Pancreas (tissue), 10 donors: ENCODE measurements at places on chromosomes 16 and 17. TPM values are rescaled to one million over a fixed set of nuclear protein-coding genes. Genes with fewer than 3 reads are reported as not detected.
A peak's percentile ranks its signal among the peaks of the same experiment; 100 is the strongest.

GRCh38 chr16:80294172-80294571 is 246.6 kb upstream of the DYNLRB2 start:
- DNase-seq: no peak
- no peaks in the 10 kb centered on the region for H3K27me3 ChIP-seq
- no peak overlapping the region for H3K4me3 ChIP-seq
- H3K36me3 ChIP-seq: no peaks in the 10 kb centered on the region
- no peak overlapping the region for H3K27ac ChIP-seq

- H3K4me3 ChIP-seq: no peak overlapping the region
- H3K36me3 ChIP-seq: no peaks in the 10 kb centered on the region
Measured at GRCh38 chr17:1275962-1276736, 3.3 kb upstream of the TRARG1 start.

- no peak overlapping the region for H3K27ac ChIP-seq
Measured at GRCh38 chr17:47735536-47736011, 2.5 kb downstream of the TBX21 start.

DNA sequence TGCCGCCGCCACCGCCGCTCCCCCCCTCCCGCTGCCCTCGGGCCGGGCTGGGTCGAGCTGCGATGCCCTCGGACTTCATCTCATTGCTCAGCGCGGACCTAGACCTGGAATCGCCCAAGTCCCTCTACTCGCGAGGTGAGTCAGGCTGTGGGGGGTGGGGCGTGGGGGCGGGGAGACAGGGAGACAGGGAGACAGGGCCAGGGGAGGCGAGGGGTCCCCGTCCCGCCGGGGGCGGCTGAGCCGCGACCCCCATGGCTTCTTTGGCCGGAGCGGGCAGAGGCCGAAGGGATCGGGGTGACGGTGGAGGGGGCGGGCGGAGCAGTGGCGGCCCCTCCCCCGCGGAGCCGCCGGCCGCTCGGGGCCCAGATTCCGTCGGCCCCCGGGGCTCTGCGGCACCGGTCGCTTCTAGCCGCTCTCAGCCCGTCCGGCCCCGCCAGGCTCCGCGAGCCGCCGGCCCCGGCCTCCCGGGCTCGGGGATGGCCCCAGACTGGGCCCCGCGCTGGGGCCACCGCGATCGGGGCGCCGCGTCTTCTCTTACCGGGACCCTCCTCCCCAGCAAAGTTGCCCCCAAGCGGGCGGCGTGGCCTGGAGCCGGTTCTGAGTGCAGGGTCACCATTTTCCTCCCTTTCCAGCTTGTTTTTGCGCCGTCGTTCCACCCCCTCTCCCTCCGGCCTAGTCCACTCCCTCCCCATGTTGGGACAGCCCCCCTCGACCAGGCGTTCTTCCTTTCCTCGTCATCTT is 644 bp downstream of the NFAT5 start:
- peak; percentile 68 for DNase-seq
- no peaks in the 10 kb centered on the region for H3K27me3 ChIP-seq
- H3K27ac ChIP-seq: peak overlapping the region; percentile 97
- no peaks in the 10 kb centered on the region for H3K36me3 ChIP-seq
- H3K4me3 ChIP-seq: peak overlapping the region; percentile 79

- H3K4me1 ChIP-seq: no peaks in the 10 kb centered on the region
- H3K27ac ChIP-seq: no peak overlapping the region
- H3K4me3 ChIP-seq: no peak overlapping the region
- no peaks in the 10 kb centered on the region for H3K27me3 ChIP-seq
Measured at GRCh38 chr17:76111956-76112355, 8.4 kb upstream of the EXOC7 start.

The SENP3 gene
- 15.2 TPM for total RNA-seq

The KCTD2 gene
- total RNA-seq: 13.2 TPM

- DNase-seq: no peak
- H3K27ac ChIP-seq: no peak overlapping the region
- H3K4me1 ChIP-seq: peaks cover 6% of the 10 kb centered on the region
- no peaks in the 10 kb centered on the region for H3K27me3 ChIP-seq
- no peak overlapping the region for H3K4me3 ChIP-seq
- H3K36me3 ChIP-seq: no peaks in the 10 kb centered on the region
Measured at GRCh38 chr17:39634384-39634871, 2.5 kb upstream of the STARD3 start.

- H3K36me3 ChIP-seq: no peaks in the 10 kb centered on the region
- no peak overlapping the region for H3K27ac ChIP-seq
- no peak overlapping the region for H3K4me3 ChIP-seq
- DNase-seq: no peak
- H3K27me3 ChIP-seq: no peaks in the 10 kb centered on the region
- peaks cover 7% of the 10 kb centered on the region for H3K4me1 ChIP-seq
Measured at GRCh38 chr17:17770632-17771044, 66.1 kb downstream of the SREBF1 start.

DNA sequence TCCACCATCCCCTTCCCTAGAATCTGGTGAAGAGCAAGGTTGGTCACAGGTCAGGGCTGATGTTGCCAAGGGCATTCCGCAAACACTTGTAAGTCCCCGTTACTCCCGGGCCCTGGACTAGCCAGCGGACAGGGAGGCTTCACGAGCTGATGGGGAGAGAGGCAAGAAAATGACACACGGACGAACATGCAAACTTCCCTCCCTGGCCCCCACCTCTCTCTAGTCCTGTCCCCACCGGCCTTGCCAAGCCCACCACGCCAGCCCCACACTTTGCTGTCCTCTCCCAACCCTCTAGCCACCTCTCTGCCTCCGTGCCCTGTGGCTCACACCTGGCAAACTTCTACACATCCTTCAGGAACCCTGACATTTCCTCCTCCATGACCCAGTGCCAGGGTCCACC is 54.8 kb downstream of the RPH3AL start:
- no peaks in the 10 kb centered on the region for H3K27me3 ChIP-seq
- DNase-seq: no peak
- H3K4me3 ChIP-seq: no peak overlapping the region
- peaks cover 11% of the 10 kb centered on the region for H3K4me1 ChIP-seq

DNA sequence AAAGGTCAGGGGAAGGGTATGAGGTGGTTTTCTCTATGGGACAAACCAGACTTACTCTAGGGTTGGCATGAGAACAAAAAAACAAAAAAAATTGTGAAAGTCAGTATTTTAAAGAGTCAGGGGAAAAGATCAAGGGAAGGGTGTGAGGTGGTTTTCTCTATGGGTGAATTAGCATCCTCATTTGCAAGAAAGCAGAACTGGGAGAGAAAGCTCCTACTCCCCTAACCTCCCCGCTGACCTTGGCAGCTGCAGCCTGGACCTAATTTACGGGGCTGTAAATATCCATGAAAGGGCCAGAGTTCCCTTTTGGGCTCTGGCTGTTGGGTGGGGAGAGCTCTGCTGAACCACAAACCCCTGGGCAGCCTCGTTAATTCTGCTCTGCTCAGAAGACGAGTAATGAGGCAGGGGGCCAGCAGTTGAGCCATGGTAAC is 10.6 kb downstream of the RHBDL3 start:
- H3K27ac ChIP-seq: no peak overlapping the region
- no peak for DNase-seq
- no peaks in the 10 kb centered on the region for H3K4me1 ChIP-seq
- H3K36me3 ChIP-seq: no peaks in the 10 kb centered on the region
- H3K27me3 ChIP-seq: no peaks in the 10 kb centered on the region
- H3K4me3 ChIP-seq: no peak overlapping the region

DNA sequence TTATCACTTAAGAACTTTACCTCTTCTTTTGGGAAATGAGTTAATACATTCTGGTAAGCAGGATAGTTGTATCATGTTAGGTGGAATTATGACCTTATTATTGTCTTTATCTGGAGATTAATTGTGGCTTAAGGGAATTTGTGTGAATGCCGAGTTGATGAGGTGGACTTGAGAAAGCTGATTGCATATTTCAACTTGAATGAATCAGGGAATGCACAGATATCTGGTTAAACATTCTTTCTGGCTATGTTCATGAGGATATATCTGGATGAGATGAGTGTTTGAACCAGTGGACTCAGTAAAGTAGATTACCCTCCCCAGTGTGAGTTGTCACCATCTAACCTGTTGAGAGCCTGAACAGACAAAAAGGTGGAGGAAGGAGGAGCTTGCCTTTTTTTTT is 326.1 kb upstream of the GOT2 start:
- no peak overlapping the region for H3K27ac ChIP-seq
- H3K36me3 ChIP-seq: no peaks in the 10 kb centered on the region
- no peak overlapping the region for H3K4me3 ChIP-seq
- DNase-seq: no peak
- H3K27me3 ChIP-seq: no peaks in the 10 kb centered on the region

DNA sequence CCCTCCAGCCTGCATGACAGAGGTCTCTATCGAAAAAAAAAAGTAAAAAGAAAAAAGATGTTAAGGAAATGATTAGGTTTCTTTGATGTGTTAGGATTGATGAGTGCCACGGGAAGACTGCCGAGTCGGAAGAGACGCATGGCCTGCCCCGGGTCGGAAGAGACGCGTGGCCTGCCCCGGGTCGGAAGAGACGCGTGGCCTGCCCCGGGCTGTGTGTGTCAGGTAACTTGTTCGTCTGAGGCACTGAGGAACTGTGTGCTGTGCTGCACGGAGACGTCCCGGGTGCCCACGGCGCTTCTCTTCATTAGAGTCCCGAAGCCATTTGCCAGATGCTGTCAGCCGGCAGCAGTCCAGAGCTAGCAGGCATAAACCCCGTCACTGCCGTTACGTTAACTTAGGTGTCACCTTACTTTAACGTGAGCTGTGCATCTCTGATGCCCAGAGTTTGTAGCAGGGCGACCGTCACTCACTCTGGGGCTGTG is 40.5 kb upstream of the FASN start:
- H3K36me3 ChIP-seq: no peaks in the 10 kb centered on the region
- no peaks in the 10 kb centered on the region for H3K4me1 ChIP-seq
- H3K27me3 ChIP-seq: no peaks in the 10 kb centered on the region
- H3K27ac ChIP-seq: no peak overlapping the region

- H3K36me3 ChIP-seq: no peaks in the 10 kb centered on the region
- no peak overlapping the region for H3K4me3 ChIP-seq
- H3K4me1 ChIP-seq: no peaks in the 10 kb centered on the region
- no peak for DNase-seq
Measured at GRCh38 chr16:74143171-74143570, 153.4 kb upstream of the PSMD7 start.

The ESRP2 gene
- total RNA-seq: 41.9 TPM

The MPHOSPH6 gene
- 6.3 TPM for total RNA-seq

- peaks cover 11% of the 10 kb centered on the region for H3K4me1 ChIP-seq
- no peaks in the 10 kb centered on the region for H3K36me3 ChIP-seq
- H3K4me3 ChIP-seq: no peak overlapping the region
Measured at GRCh38 chr17:77366558-77367245, 225.9 kb downstream of the SEC14L1 start.

DNA sequence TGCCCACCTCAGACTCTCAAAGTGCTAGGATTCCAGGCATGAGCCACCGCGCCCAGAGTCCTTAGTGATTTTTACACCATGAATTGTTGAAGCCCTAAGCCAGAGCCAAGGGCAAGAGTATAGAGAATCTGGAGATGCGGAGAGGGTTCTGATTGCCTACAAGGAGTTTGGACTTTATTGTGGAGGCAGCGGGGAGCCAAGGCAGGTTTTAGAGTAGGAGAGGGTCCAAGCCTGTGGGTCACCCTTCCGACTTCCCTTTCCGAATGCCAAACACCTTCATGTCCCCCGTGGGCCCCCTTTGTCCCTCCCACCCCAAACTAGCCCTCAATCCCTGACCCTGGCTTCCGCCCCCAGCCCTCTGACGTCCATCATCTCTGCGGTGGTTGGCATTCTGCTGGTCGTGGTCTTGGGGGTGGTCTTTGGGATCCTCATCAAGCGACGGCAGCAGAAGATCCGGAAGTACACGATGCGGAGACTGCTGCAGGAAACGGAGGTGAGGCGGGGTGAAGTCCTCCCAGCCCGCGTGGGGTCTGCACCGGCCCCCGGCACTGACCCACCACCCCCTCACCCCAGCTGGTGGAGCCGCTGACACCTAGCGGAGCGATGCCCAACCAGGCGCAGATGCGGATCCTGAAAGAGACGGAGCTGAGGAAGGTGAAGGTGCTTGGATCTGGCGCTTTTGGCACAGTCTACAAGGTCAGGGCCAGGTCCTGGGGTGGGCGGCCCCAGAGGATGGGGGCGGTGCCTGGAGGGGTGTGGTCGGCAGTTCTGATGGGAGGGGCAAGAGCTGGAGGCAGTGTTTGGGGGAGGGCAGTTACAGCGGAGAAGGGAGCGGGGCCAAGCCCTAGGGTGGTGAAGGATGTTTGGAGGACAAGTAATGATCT is 7.1 kb downstream of the MIEN1 start:
- no peak for DNase-seq
- H3K36me3 ChIP-seq: peaks cover 7% of the 10 kb centered on the region
- no peaks in the 10 kb centered on the region for H3K4me1 ChIP-seq
- H3K4me3 ChIP-seq: no peak overlapping the region
- no peak overlapping the region for H3K27ac ChIP-seq

- H3K4me1 ChIP-seq: no peaks in the 10 kb centered on the region
- H3K36me3 ChIP-seq: no peaks in the 10 kb centered on the region
- DNase-seq: no peak
- no peak overlapping the region for H3K27ac ChIP-seq
- no peak overlapping the region for H3K4me3 ChIP-seq
Measured at GRCh38 chr16:80705596-80705995, 98.8 kb downstream of the CDYL2 start.

- no peak overlapping the region for H3K4me3 ChIP-seq
- no peaks in the 10 kb centered on the region for H3K4me1 ChIP-seq
- H3K36me3 ChIP-seq: no peaks in the 10 kb centered on the region
- H3K27me3 ChIP-seq: no peaks in the 10 kb centered on the region
Measured at GRCh38 chr16:1113889-1114526, 18.0 kb upstream of the C1QTNF8 start.

DNA sequence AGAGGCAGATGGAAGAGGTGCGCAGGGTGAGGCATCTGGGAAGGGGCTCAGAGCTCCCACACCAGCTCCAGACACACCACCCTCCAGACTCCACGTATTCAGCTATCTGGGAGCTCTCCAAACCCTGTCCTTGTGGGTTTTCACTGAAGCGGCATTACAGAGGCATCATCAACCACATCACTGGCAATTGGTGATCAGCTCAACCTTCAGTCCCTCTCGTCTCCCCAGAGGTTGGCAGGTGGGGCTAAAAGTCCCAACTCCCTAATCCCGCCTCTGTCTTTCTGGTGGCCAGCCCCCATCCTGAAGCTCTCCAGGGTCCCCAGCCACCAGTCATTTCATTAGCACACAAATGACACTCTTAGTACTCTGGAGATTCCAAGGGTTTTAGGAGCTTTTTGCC is 123.9 kb downstream of the KCNJ12 start:
- H3K4me3 ChIP-seq: no peak overlapping the region
- H3K27ac ChIP-seq: no peak overlapping the region
- no peaks in the 10 kb centered on the region for H3K27me3 ChIP-seq
- DNase-seq: no peak
- H3K36me3 ChIP-seq: no peaks in the 10 kb centered on the region
- H3K4me1 ChIP-seq: no peaks in the 10 kb centered on the region

The ENPP7 gene
- not detected for total RNA-seq
